ENCODE measurements at places on chromosomes 13 and 19.
A peak's percentile ranks its signal among the peaks of the same experiment; 100 is the strongest.

- peak; percentile 93 for DNase-seq
Observed at GRCh38 chr19:1074544-1075283, 7.7 kb downstream of the ARHGAP45 start.

GRCh38 chr19:28403690-28404089 lies 809.3 kb downstream of the UQCRFS1 start:
- no peak for DNase-seq

DNA sequence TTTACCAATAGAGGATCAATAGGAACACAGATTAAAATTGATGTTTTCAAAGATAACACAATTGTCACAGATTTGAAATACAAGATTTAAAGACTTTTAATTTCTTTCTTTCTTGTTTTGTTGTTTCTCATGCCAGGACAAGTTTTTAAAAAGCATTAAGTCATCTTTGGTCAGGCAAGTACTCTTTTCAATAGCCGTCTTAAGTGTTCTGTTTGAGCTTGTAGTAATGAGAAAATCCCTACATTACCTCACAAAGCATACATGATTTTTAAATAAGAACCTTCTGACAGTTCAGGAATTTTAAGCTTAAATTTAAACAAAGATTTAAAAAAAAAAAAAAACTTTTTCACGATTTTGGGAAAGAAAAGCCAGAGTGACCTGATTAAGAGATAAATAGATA lies 216.3 kb upstream of the PRR20A start:
- no peak for DNase-seq

- DNase-seq, result no peak
Observed at GRCh38 chr19:54427586-54427985, 12.3 kb downstream of the TTYH1 start.

DNA sequence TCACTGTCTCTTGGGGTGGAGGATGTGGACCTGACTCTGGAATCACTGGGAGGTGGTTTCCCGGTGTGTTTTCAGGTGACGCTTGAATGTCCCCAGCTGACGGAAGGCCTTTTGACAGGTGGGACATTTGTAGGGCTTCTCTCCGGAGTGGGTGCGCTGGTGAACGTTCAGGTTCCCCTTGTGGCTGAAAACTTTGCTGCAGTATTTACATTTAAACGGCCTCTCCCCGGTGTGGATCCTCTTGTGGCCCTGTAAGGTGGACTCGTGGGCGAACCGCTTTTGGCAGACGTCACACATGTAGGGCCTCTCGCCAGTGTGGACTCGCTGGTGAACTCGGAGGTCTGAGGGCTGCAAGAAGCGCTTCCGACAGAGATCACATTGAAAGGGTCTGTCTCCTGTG lies 7.8 kb downstream of the ZSCAN5B start:
- no peak for DNase-seq

DNA sequence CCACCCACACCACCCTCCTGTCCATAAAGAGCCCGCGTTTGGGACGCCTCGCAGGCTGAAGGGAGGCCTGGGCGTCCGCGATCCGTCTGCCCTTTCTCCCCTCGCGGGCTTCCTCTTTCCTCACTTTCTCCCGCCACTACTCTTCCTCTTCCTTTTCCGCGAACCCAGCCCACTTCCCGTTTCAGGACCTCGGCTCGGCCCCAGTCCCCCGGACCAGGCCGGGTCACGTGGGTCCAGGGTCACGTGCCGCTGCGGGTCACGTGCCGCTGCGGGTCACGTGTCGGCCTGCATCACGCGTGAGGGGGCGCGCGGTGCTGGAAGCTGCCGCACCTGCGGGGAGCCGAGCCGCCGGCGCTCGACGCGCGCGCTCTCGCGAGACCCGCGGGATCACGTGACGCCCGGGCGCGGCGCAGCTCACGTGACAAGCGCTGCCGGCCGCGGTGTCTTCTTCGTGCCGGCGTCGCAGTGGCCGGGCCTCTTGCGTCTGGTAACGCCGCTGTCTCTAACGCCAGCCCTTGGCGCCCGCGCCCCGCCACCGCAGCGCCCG lies at the start of gene LAMP1:
Gene LAMP1 (plus strand): TSS at position 417 of the 547 bp plus-strand sequence. CDS start 196 bp downstream, outside the sequence.
- peak; percentile 100 for DNase-seq

DNA sequence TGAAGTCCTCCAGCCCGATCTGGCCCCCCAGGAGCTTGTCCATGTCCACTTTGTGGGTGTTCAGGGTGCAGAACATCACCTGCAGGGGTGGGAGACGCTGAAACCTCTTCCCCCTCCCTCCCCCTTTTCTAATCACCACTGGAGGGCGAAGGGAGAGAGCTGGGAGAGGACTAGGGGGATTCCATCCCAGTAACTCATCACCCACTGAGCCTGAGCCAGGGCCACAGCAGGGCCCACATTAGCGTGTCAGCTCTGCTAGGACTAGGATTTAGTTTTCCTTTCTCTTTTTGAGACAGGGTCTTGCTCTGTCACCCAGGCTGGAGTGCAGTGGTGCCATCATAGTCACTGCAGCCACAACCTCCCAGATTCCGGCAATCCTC lies 5.5 kb upstream of the PTGER1 start:
- DNase-seq, result no peak

- DNase-seq, result no peak
Observed at GRCh38 chr19:35088131-35088913, 27.3 kb upstream of the FXYD3 start.

GRCh38 chr13:59458908-59459579 lies 704.7 kb downstream of the DIAPH3 start:
- no peak for DNase-seq

- DNase-seq, result no peak
Observed at GRCh38 chr19:55079400-55080038, 3.9 kb downstream of the EPS8L1 start.

- no peak for DNase-seq
Observed at GRCh38 chr19:55620410-55621204, 3.8 kb downstream of the ZNF784 start.

DNA sequence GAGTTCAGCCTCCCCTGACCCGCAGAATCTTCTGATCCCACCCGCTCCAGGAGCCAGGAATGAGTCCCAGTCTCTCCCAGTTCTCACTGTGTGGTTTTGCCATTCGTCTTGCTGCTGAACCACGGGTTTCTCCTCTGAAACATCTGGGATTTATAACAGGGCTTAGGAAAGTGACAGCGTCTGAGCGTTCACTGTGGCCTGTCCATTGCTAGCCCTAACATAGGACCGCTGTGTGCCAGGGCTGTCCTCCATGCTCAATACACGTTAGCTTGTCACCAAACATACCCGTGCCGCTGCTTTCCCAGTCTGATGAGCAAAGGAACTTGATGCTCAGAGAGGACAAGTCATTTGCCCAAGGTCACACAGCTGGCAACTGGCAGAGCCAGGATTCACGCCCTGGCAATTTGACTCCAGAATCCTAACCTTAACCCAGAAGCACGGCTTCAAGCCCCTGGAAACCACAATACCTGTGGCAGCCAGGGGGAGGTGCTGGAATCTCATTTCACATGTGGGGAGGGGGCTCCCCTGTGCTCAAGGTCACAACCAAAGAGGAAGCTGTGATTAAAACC lies 1.1 kb upstream of the APOE start:
- no peak for DNase-seq

DNA sequence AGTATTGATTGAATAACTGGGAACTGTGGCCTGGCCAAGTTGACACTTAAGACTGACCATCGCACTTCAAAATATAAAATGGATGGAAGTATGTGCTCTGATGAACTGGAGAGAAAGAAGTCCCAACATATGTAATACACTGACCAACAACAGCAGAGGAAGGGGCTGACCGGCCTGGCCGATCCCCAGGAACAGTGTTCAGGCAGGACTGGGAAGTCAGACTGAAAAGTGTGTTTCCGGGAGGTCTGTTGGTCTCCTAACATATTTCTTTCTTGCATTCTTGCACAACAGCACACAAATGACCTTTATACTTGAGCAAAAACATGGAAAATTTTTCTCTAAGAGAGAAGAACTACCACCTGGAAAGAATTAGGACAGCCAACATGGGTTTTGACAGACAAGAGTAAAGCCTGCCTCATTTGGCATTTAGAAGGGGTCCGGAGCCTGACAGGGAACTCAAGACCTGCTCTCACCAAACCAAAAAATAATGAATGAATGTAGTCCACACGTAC lies 297.8 kb downstream of the OXGR1 start:
- no peak for DNase-seq

DNA sequence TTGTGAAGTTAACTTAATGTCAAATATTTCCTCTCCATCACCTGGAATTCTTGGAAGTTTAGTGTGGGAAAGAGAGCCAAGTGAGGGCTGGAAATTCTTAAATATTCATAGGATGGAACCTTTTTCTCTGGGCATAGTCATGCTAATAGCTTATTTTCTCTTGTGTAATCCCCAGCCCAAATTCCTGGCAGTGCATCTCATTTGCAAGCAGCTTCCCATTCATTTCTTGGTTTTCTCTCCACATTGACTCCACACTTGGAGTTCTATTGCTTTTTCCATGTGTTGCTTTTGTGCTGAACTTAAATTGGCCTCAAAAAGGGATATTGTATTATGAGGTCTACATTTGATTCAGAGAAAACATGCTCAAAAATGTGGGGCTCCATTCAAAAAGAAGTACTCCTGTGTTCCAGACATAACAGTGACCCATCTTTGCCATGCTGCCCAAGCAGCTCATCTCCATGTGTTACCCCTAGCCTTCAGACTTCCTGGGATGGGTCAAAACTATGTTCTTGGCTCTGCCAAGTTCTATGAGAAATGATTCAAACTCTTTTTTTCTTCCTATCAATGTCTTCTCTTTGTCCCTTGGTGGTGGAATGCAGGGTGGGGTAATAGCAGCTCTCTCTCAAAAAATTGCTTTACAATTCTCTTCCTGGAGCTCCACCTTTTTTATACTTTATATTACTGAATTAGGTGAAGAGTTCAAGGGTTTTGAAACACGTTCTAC lies 2471.5 kb downstream of the PCDH9 start:
- no peak for DNase-seq

- DNase-seq, result no peak
Observed at GRCh38 chr19:9878511-9879196, 43.5 kb downstream of the PIN1 start.

GRCh38 chr13:42071672-42072419 lies 23.4 kb downstream of the DGKH start:
- DNase-seq, result peak; percentile 13

DNA sequence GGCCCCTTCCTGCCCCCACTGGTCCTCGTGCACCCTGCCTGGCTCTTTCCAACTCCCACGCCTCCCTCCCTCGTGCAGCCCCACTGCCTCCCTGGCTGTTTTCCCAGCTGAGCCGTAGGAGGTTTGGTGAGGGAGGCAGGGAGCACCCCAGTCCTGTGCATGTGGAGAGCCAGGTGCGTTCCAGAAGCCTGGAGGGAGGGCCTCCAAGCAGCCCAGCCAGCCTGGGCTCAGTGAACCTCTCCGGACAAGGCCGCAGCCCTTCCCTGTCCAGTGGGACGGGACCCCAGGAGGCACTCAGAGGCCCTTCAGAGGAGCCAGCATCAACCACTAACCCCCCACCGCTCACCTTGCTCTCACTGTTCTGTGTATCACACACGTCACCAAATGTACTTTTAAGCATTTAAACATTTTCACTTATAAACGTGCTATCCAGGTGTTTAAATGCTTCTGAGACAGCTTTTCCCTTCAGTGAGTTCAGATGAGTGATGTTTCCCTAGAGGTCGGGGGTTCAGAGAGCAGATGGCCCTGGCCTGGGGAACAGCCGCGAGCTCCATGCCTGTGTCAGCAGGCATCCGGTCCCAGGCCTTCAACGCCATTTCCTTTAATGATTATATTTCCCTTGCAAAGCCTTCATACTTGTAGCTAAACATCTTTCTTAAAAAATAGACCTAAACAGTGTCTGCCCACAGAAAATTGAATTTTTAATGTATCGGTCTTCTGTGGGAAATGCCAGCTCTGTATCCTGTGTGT lies 122.6 kb downstream of the ATP11A start:
- DNase-seq, result no peak

GRCh38 chr13:59304596-59304995 lies 859.1 kb downstream of the DIAPH3 start:
- DNase-seq, result no peak

DNA sequence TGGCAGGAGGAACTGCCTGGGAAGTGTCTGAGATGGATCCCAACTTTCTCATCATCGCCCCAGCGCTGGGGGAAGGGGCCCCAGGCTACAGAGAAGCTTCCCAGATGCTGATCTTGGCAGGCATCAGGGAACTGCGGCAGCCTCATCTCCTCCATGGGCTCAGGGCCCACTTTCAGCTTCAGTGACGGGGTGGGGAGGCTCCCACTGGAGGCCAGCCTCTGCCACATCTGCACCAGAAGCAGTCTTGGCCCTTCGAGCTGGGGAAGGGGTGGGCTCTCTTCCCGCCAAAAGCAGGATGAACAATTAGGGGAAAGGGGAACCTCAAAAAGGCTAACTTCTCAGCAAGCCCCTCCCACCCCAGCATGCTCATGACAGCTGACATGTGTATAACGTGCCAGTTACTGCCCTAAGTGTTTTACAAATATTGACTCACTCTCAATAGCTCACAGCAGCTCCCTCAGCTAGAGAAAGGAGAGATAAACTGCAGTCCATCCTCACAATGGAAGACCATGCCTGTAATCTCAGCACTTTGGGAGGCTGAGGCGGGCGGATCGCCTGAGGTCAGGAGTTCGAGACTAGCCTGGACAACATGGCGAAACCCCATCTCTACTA lies 7.1 kb upstream of the S1PR2 start:
- no peak for DNase-seq

- no peak for DNase-seq
Observed at GRCh38 chr13:31944262-31945160, 87.1 kb upstream of the FRY start.

GRCh38 chr19:46288896-46289588 lies 7.8 kb upstream of the HIF3A start:
- DNase-seq, result no peak

Data from CD4-positive, alpha-beta memory T cell (primary cell).